GM12864 (cell line): ENCODE measurements at places on chromosomes 13 and 19.

- DNase-seq = no peak
These were observed 1233.7 kb downstream of the PCDH17 start for GRCh38 chr13:58865286-58865685.

DNA sequence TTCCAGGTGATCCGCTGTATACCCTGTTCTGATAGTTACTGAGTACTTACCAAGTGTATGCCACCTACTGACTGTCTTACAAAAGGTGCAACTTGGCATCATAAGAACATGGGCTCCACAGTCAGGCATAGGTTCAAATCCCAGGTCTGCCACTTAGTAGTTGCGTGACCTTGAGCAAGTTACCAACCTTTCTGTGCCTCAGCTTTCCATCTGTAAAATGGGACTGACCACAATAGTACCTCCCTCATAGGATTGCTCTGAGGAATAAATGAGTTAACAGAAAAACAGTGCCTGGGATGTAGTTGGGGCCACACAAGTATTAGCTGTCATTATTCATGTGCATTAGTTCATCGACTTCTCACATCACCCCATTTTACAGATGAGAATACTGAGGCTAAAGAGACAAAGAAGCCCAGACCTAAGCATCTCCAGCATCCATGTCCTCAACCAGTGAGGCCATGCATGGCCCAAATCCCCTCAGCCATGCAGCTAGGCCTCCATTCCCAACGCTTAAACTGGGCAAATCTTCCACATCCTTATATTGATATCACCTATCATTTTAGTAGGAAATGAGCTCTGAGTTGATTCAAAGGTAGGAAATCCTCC lies 51.3 kb upstream of the UBE2L5 start:
- no peak for DNase-seq

- no peak for DNase-seq
These were observed 95.0 kb upstream of the KLF12 start for GRCh38 chr13:74229242-74229641.

- DNase-seq = no peak
These were observed 1.5 kb upstream of the BAX start for GRCh38 chr19:48953141-48953540.

GRCh38 chr13:111139873-111140561 lies 24.9 kb downstream of the ARHGEF7 start:
- no peak for DNase-seq

DNA sequence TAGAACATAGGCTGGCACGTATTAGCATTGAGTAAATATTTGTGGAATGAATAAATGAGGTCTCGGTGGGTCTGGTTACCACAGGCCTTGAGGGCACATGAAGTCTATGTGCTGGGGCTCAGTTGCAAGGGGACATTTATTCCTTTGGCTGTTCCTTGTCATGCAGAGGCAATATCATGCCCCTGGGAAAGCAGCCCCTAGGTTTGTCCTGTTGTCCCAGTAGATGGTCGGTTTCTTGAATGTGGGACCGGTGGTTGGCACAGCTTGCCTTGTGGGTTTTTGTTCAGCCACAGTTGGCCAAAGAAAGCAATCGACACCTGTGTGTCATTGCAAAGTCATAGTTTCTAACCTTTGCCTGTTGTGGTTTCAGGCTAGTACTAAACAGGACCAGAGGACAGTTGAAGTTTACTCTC lies 24.7 kb upstream of the GPR183 start:
- no peak for DNase-seq

- DNase-seq = no peak
These were observed 400 bp upstream of the SERP2 start for GRCh38 chr13:44373247-44373600.

- DNase-seq = no peak
These were observed 676 bp upstream of the ZNF574 start for GRCh38 chr19:42075364-42075615.

DNA sequence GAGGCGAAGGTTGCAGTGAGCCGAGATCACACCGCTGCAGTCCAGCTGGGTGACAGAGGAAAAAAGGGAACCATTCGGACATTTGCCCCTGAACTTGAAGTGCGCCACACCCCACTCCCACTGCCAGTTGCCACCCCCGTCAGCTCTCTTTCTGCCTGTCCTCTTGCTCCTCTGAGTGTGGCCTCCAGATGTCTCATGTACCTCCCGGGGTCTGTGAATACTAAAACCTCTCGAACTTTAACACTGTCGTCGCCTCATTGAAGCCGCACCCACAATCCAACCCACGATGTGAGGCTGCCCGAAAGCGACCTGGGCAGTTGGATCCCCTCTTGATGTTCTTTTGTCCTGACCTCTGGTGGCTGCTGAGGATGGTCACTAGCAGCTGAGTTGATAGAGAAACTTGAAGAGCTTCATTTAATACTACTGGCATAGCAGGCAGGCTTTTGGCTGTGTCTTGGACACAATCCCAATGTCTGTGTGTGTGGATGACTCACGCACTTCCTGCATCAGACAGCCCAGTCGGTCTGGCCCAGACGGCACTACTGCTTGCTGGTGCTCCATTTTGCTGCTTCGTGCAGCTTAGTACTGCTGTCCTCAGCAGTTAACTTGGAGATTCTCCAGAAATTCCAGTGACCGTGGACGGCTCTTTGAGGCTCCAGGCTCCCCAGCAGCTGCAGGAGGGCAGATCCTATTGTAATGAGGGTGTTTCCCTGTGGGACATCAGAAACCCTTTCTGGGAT lies 4.2 kb downstream of the FPR3 start:
- no peak for DNase-seq

- DNase-seq = no peak
These were observed 1078.6 kb downstream of the UQCRFS1 start for GRCh38 chr19:28134311-28134710.

DNA sequence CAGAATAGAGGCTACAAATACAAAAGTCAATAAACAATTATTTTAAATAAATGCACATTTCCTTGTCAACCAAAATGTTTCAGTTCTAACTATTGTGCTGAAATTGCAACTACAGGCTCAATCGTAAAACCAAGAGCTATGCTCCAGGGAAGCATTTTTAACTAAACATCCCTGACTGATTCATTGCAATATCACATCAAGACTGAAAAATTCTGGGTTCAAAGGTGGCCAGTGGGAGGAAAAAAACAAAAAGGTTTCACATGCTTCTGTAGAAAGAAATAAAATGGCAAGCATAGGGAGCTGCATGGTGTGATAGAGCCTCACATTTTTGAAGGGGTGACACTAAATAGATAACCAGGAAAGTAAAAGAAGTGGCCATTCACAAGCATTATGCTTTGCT lies 862.8 kb downstream of the PCDH9 start:
- DNase-seq = no peak

- DNase-seq = no peak
These were observed 18.0 kb downstream of the ZC3H4 start for GRCh38 chr19:47095476-47096099.

DNA sequence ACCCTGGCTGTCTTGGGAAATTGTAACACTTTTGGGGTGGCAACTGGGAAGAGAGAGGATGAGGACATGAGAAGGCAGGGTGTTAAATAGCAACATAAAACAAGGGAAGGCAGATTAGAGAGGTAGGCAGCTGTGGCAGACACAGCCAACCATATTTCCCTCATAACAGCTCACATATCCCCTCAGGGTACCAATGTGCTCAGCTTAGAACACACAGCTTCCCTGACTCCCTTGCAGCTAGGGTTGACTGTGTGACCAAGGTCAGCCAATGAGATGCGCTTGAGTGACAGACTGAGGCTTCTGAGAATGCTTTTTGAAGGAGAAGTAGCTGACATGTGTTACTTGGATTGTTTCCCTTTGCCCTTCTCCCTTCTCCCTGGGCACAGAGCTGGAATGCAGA lies 28.8 kb upstream of the SPATA13 start:
- no peak for DNase-seq

DNA sequence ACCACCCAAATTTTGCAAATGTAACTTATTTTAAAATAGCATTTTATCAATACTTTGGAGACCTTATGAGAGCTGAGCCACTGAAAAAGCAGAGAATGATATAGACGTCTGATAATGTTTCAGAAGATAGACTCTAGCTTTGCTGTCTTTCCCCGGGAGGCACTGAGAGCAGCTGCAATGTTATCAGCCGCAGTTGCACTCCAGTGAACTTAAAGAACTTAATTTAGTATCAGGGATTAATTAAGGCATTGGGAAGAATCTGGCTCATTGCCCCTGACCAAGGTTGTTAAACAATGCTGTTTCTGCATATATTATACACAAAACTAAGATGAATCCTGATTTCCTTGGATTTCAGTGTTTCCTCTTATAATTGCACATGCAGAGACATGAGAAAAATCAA lies 75.7 kb upstream of the SGCG start:
- DNase-seq = no peak

- DNase-seq = no peak
These were observed 11.9 kb upstream of the NOTCH3 start for GRCh38 chr19:15212711-15213110.

- DNase-seq = no peak
These were observed 28.7 kb downstream of the CAPN12 start for GRCh38 chr19:38715555-38715954.

- no peak for DNase-seq
These were observed 12.2 kb downstream of the RHPN2 start for GRCh38 chr19:33052352-33052972.

- no peak for DNase-seq
These were observed 19.7 kb upstream of the SYCN start for GRCh38 chr19:39223703-39224279.

DNA sequence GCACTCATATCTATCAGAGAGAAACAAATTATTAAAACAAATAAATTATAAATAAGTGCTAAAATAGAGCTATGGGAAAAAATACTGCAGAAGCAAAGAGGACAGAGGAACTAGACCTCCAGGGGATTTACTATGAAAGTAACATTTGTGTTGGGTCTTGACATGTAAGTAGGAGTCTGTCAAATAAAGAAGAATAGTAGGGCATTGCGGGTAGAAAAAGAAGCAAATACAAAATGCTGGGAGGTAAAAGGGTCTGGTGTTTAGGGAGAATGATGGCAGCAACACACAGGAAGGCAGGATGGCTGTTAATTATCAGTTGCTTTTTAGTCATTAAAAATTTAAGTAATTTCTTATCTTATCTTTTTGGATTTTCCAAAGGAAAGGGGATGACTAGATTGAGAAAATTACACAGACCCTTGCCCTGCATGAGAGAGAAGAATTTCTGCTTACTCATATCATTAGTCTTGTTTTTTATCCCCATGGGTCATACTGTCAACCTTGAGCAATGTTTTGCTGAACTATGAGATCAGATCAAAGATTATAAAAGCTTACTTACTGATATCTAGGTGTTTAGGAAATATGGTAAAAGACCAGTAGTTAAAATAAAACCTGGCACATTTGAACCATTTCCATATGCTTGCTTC lies 472.7 kb downstream of the DIAPH3 start:
- no peak for DNase-seq

DNA sequence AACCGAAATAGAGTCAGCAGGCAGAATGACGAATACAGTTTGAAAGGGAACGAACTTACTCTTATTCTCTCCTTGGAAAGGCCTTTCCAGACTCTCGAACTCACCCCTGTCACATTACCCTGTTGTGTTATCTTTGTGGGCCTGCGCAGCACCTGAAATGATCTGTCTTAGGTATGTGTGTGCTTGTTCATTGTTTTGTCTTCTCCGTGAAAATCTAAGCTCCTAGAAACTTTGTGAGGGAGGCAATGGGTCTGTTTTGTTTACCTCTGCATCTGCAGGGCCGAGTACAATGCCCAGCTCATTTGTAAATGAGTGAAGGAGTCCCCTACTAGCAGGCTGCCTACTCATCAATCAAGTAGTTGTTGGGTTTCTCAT lies 19.6 kb downstream of the HMGB1 start:
- no peak for DNase-seq

DNA sequence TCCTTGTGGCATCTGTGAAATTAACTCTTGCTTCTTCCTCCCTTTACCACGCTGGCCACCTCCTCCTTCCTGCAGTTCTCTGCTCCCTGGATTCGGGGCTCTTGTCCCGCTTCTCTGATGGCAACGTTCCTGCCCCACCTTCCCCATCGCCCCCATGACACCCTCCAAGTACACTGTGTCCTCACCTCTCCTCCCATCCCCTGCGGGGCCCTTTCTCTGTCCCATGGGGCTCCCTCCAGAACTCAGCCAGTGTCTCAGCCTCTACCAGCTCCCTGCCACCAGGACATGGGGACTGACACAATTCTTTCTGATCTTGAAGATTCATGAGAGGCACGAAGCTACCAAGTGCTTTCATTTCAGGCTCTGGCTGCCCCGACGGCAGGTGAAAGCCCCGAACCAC lies 9.1 kb downstream of the CARS2 start:
- no peak for DNase-seq

DNA sequence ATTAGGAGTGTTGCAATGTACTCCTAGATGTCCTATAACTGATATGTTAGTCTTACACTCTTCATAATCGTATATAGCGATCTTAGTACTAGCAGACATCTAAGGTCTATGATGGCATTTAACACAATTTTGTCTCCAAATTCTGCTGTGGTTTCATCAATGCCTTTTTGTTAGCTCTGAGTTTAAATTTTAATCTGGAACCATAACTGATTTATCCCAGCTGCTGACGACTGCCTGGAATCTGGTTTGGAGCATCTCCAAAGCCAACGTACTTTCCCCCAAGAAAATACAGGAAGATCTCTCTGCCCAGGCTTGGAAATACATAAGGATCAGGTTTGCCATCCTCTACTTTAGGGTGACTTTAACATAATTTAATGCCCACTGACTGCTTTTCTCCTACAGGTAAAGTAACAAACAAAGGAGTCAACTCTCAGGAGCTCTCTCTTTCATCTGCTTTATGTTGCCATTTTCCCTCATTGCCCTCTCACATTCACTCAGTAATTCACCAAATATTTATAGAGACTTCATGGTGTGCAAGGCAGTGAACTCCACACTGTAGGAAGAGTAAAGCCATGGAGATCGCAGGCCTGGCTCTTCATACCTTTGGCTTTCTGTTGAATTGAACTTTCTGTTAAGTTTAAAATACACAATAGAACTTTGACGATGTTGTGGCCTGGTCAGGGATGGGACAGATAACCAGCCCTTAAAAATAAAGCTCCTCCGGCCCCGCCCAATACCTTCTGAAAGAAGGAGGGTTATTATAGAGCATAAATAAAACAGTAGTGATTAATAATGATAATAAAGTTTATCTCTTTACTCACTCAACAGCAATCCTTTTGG lies 23.3 kb upstream of the SPART start:
- DNase-seq = no peak

DNA sequence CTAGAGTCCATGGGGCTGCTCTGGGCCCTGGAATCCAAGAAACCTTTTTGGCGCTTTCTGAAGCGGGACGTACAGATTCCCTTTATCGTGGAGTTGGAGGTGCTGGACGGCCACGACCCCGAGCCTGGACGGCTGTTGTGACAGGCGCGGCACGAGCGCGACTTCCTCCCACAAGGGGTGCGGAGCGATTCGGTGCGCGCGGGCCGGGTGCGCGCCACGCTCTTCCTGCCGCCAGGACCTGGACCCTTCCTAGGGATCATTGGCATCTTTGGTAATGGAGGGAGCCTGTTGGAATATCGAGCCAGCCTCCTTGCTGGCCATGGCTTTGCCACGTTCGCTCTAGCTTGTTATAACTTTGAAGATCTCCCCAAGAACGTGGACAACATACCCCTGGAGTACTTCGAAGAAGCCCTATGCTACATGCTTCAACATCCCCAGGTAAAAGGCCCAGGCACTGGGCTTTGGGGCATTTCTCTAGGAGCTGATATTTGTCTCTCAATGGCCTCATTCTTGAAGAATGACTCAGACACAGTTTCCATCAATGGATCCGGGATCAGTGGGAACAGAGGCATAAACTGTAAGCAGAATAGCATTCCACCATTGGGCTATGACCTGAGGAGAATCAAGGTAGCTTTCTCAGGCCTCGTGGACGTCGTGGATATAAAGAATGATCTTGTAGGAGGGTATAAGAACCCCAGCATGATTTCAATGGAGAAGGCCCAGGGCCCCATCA lies 3.5 kb upstream of the ZFP82 start:
- no peak for DNase-seq
